Activated CD4-positive, alpha-beta T cell treated with anti-CD3 and anti-CD28 coated beads for 1 hour (primary cell): ENCODE measurements at places on chromosomes 4 and X.

- no peak for DNase-seq
These were observed 655.0 kb upstream of the LCORL start for GRCh38 chr4:18676526-18676915.

- no peak for DNase-seq
These were observed 55.1 kb downstream of the RAB40A start for GRCh38 chrX:103464072-103464773.

- DNase-seq = no peak
These were observed 15.0 kb downstream of the SCARB2 start for GRCh38 chr4:76198411-76199237.

DNA sequence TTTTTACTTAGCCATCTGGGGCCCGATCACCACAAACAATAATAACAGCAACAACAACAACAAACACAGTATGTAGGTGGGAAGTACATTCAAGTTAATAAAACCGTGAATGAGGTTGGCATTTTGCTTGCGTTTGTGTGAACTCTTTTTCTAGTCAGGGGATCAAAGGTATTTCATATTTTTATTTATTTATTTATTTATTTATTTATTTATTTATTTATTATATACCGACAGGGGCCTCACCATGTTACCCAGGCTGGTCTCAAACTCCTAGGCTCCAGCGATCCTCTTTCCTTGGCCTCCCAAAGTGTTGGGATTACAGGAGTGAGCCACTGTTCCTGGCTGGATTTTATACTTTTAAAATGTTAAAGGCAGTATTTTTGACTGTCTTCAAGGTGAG lies 325.4 kb downstream of the RAPGEF2 start:
- DNase-seq = no peak

DNA sequence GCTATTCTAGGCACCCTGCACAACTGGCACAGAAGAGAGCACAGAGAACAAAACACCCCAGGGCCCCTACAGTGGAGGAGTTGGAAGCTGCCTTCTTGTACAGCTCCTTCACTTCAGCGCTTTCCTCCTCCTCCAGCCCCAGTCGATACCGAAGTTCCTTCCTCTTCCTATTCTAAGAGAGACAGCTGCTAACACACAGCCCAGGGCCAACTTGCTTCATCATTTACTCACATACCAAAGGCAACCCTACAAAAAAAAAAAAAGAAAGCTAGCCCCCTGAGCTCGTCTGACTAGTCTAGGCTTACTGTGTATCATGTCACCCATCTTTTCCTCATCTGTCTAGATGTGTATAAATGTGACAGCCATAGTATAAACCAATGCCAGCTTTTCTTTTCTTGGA lies 64.5 kb downstream of the MID1 start:
- DNase-seq = no peak

DNA sequence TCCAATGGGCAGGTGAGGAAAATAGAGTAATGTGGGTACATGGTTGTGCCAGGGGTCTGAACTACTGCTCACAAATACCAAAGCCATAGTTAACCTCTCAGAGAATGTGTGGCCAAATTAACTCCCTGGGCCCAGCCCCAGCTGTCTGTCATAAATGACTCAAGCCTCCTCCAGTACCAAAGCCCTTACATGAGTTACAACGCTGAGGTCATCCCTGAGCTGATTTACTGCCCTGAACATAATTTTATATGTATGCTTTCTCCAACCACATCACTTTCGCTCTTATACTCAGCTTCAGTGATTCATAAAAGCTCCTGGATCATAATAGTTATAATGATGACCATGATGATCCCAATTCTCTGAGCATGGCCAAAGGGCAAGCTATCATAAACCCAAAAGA lies 283.9 kb downstream of the NKX6-1 start:
- no peak for DNase-seq

GRCh38 chr4:41475402-41475801 lies 62.6 kb upstream of the LIMCH1 start:
- no peak for DNase-seq

DNA sequence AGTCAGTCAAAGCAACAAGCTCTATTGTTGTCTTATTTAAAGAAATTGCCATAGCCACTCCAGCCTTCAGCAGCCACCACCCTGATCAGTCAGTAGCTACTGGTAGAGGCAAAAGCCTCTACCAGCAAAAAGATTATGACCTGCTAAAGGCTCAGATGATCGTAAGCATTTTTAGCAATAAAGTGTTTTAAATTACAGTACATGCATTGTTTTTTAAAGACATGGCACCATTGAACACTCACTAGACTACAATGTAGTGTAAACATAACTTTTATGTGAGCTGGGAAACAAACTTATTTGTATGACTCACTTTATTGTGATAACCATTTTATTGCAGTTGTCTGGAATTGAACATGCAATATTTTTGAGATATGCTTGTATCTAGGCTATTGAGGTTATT lies 32.3 kb upstream of the DYNLT3 start:
- DNase-seq = no peak

DNA sequence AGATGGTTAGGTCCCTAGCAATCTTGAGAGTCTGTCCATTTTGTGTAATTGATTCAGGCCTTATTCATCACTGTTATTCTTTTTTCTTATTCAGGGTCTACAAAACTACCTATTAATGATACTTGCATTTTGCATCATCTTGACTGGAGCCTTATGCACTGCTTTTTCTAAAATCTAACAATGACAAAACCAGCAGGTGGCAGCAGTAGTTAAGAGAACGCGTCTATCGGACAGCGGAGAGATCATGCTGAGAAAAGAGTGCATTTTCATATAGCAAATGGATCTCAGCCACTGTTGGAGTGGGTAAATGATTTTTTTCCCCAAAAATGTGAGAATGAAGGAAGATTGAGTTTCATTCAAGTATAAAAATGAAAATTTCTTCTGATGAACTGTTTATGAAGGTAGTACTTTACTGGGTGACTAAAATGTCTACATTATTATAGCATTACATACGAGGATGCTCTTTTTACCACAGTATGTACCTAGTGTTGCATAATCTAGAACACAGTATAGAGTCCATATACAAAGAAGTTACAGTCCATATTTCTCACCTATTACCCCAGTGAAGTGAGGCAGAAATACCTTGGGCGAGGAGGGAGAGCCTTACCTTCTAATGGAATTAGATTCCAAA lies 43.2 kb downstream of the TMEM144 start:
- DNase-seq = no peak

DNA sequence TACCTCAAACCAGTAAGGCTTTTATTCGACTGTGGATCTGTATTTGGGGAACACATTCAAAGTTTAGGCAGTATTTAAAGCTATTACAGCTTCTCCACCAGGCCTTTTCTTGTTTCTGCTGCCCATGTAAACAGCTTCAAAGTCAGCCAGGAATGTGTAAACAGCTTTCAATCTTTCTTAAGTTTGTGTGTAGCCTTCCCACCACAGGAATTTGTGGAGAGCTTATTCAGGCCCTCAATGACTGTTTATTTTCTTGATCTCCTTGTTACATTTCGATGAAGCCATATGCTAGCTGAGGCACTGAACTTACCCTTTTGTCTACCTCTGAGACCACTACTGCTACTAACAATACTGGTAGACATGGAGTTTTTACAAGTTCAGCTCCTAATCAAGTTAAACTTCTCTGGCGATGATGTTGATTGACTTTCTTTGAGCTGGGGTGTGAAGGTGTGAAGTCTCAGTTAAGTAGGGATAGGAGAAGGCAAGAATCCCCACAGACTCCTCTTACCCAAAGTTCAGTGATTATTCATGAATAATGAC lies 72.6 kb downstream of the NWD2 start:
- no peak for DNase-seq

DNA sequence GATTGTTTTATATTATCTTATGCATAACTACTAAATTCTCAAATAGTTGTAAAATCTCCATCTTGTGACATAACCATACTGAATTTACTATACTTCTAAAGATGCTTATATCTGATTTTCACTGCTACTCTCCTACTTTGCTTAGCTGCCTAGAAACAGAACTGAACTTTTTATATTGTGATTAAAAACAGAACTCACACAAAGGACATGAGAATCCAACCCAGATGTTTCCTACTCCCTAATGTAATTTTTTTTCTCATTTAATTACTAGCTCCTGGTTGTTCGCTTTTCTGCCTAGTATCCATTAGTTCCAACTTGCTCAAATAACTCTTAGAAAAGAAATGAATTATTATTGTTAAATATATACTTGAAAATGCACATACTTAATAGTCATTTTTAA lies 283.5 kb upstream of the ACTRT1 start:
- no peak for DNase-seq

DNA sequence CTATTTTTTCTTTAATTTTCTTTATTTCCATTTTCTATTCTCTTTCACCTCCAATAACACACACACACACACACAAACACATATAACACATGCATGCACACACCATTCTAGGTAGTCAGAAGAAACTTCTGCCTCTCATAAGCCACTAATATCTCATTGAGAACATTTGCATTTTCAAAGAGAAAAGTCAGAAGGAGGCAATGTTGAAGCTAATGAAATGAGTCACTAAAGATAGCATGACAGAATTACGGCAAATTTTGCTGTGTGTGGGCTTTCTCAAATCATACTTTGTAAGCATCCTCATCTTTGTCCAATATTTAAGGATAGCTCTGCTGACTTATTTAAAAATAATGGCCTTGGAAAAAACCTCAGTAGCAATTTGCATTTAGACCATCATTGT lies 291.3 kb downstream of the GUCY2F start:
- no peak for DNase-seq

DNA sequence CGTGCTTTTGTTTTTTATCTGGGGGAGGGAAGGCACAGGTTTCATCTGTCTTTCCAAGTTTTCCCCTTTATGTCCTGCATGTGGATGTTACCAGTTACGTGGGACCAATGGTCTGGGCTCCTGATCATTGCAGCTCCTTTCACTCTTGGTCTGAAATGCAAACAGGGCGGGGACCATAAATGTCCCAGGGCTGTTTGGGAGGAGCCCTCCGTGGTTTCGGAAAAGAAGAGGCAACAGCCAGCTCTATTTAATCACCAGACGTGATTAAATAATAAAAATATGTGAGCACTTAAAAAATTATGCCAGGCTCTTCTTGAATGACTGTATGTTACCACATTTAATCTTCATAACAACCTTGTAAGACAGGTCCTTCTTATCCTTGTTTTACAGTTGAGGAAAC lies 30.8 kb upstream of the C1GALT1C1 start:
- DNase-seq = no peak

DNA sequence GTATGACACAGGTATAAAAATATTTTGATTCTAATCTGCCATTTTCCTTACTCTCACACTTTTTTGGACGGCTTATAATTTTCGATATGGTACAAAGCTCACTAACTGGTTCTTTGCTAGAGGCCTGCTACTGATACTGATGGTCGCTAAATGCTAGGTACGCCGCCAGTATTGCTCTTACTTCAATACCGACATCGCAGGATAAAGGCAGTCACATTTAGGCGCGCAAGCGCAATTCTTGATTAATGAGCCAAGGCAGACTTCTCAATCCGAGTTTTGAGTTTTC lies 557 bp upstream of the USP38 start:
- no peak for DNase-seq

GRCh38 chr4:8507196-8507570 lies 66.6 kb downstream of the TRMT44 start:
- DNase-seq = no peak

GRCh38 chrX:107574711-107575110 lies 53.6 kb upstream of the PRPS1 start:
- DNase-seq = no peak

DNA sequence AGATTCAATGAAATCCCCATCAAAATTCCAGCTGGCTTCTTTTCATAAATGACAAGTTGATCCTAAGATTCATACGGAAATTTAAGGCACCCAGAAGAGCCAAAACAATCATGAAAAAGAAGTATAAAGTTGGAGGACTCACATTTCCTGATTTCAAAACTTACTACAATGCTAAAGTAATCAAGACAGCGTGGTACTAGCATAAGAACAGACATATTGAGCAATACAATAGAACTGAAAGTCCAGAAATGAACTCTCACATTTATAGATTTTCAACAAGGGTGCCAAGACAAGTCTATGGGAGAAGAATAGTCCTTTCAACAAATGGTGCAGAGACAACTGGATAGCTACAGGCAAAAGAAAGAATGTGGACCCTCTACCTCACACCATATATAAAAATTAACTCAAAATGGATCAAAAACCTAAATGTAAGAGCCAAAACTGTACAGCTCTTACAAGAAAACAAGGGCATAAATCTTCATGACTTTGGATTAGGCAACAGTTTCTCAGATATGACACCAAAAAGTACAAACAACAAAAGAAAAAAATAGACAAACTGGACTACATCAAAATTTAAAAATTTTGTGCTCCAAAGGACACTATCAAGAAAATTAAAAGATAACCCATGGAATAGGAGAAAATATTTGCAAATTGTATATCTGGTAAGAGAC lies 28.5 kb downstream of the SASH3 start:
- no peak for DNase-seq

DNA sequence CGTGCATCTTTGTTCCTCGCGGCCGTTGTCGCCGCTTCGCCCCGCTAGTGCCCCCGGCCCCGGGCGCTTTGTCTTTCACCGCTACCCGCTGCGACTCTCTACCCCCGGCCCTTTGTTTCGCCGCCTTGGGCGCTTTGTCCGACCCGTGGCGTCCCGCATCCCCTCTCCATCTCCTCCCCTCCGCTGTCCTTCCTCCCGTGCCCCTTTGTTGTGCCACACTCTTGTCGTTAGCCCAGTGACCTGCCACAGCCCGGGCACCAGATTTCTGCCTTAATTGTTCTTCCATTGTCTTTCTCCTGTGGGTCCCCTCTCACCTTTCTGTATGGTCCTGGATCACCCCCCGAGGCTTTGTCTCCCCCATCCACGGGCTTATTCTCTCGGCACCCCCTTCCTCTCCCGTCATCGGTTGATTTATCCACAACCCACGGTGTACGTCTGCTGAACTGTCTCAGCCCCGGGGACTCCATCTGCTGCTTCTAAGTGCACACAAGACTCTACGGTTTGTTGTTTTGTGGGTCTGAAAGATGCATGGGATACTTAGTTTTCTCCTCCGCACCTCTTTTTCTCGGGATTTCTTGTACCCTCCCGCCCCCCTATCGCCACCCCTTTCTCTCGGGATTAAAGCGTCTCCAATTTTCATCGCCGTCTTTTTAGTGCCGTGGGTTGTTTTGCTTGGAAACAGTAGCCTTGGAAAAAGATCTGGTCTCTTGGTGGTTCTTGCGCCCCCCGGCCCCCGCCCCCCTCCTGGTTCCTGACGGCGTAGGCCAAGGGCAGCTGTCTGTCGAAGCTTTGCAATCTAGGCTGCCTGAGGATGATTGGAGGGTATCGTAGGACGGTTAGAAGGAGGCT lies 783 bp downstream of the RBPJ start:
- no peak for DNase-seq

GRCh38 chrX:22057667-22058066 lies 25.5 kb downstream of the PHEX start:
- DNase-seq = no peak

GRCh38 chrX:36856849-36857248 lies 151.3 kb upstream of the FAM47C start:
- DNase-seq = no peak

DNA sequence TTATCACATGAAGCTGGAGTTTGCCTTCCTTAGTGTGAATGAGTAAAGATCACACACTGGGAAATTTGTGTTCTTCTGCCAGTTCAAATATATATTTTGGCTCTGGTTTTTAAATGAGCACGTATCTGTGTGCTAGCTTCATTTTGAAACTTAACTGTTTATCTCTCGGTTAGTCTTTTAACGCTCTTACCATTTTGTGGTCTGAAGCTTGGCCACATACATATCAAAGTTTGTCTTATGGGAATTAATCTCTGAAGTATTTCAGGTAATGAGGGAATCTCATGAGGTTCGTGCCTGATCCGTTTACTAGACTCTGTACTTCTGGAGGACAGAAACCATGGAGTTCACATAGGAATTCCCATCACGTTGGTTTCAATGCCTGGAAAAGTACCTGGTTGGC lies 13.8 kb downstream of the ATP10D start:
- no peak for DNase-seq

GRCh38 chr4:4492161-4492847 lies 49.5 kb downstream of the STX18 start:
- no peak for DNase-seq
